ENCODE measurements at places on chromosomes 7 and 10.

GRCh38 chr7:83613232-83613631 lies 35.7 kb downstream of the SEMA3E start:
- no peak for DNase-seq

GRCh38 chr7:47968847-47969774 lies 10.3 kb downstream of the HUS1 start:
- peak; percentile 27 for DNase-seq

DNA sequence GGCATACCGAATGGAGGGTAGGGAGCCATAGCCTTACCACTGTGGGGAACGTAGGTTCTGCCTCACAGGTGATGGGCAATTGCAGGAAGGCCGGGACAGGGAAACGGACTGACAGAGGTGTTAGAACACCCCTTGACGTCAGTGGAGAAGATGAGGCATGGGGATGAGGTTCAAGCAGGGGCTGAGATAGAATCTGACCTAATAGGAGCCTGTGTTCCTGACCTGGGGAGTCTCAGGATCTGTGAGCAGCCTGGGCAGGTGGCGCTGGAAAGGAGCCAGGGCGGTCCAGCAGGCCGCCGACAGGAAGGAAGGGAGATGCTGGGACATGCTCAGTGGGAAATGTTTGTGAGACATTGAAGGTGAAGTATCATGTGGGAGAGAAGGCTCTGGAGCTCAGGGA lies 109.4 kb downstream of the WDFY4 start:
- DNase-seq: no peak

DNA sequence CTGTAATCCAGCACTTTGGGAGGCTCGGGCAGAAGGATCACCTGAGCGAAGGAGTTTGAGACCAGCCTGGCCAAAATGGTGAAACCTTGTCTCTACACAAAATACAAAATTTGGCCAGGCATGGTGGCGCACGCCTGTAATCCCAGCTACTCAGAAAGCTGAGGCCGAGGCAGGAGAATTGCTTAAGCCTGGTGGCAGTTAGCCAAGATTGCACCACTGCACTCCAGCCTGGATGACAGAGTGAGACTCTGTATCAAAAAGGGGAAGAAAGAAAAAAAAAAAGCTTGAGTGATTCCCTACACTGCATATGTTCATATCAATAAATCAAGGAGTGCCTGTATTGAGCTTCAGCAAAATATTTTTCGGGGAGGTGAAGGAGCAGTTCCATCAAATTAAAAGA lies 45.8 kb upstream of the SRRM3 start:
- DNase-seq: peak; percentile 96

DNA sequence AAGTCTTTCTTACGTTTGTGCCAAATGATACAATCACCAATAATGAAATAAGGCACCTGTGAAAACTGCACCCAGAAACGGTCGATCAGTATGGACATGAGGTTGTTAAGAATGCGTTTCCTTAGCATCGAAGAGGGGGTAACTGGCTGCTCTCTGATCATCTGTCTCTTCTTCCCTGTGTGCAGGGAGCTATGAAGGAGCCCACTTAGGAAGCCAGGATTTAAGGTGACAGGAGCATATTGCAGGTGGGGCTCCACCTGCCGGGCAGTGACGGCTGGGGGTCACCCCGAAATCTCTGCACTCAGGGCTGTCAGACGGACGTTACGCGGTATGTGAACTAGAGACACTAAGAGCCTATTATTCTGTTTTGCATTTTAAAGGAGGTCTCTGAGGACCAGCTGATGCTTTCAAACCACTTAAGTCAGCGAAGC lies 64.5 kb downstream of the CARD11 start:
- no peak for DNase-seq

DNA sequence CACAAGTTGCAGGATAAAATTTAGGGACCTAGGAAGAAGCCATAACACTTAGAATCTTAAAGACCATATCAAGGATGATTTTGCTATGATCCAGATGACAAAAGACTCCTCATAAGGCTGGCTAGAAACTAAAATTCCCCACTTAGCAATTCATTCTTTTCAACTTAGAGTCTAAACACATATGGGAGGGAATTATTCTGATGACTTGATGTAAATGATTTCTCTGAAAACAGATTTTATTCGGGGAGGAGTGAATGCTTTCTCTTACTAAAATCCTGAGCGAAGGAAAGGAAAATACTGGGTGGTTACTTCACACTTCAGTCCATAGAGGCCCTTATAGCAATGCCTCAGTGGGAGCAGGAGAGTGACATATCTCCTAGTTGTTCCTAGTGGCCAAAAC lies 138.7 kb upstream of the SORCS1 start:
- DNase-seq: no peak

DNA sequence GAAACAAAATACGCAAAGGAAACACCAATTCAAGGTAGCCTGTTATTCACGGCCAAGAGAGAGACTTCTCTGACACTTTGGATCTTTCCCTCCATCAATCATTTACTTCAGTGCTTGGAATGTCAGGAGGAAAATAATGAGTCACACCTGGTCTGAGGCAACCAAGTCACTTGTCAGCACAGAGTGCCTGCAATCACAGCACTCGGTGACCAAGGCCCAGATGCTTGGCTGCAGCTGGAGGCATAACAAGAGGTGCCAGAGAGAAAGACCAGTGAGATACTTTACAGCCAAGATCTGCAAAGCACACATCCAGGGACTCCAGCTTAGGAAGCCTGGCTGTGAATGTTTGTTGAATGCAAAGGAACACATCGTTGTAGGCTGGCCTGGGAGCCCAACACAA lies 33.9 kb downstream of the ASB13 start:
- no peak for DNase-seq

DNA sequence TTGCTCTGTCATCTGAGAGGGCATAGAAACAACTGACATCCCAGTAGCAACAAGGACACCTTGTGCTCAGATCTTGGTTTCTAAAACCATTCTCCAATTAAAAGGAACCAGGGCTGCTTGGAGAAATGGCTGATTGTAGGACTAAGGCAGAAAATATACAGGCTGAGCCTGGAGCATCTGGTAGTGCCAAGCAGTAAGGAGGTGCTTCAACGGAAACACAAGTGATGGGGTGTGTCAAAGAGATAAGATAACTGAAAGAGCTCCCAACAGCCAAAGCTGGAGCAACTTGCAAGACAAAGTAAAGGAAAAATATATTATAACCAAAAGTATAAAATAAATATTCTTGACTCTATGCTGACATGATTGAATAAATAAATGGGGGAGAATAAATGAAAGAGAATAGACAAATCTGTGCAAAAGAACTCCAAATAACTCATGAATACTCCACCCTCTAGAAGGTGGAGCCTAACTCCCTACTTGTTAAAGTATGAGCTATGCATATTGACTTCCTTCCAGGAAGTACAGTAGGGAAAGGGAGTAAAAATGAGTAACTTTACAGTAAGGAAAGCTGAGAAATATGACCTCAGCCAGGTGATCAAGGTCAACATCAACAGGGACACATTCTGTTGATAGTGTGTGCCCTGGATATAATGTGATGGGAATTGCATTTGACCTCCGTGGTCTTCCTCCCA lies 162.4 kb downstream of the NOC3L start:
- DNase-seq: no peak

GRCh38 chr7:38858259-38858884 lies 50.6 kb downstream of the VPS41 start:
- DNase-seq: no peak

- no peak for DNase-seq
Observed at GRCh38 chr7:1083729-1084657, 3.9 kb upstream of the GPER1 start.

DNA sequence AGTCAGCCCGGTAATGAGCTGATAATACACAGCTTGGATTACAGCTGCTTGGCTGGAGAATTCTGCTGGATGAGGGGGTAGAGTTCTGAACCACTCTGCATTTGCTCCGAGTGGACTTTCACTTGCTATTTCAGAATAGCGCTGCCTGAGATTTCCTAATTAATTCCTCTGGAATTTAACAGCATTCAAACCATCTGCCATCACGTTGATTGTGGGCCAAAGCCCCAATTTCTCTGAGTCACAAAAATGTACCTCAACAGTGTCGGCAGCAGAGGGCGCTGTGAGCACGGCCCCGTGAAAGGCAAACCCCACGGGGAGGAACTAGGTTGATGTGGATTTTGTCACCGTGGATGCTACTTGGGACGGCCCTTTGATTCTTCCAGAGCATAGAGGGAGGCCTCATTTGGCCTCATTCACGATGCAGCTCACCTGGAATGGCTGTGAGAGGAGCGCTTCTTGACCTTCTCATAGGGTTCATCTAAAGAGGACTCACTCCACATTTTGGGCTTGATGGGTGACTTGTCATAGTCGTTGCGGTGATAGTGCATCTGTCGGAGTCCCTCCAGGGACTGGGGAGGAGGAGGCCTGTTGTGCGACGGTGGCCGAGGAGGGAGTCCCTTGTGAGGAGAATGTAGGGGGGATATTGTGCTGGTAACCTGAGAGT lies 73.3 kb downstream of the PRPF18 start:
- DNase-seq: peak; percentile 57

DNA sequence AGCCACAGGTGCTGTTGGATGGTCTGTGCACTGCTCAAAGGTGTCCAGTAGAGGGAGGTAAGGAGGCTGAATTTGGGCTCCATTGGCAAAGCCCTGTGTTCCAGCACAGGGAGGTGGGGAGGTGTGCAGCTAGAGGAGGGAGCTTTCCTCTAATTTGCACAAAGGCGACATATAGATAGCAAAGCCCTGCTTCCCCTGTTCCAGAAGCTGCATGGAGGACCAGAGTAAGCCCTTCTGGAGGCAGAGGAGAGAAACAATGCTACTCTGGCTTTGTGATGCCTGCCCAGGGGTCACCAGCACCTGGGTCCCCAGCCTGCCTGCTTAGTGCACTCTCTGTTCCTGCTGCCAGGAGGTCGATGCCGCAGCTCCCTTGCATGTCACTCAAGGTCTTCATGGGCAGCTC lies 3.4 kb upstream of the ARHGAP22 start:
- DNase-seq: peak; percentile 18

DNA sequence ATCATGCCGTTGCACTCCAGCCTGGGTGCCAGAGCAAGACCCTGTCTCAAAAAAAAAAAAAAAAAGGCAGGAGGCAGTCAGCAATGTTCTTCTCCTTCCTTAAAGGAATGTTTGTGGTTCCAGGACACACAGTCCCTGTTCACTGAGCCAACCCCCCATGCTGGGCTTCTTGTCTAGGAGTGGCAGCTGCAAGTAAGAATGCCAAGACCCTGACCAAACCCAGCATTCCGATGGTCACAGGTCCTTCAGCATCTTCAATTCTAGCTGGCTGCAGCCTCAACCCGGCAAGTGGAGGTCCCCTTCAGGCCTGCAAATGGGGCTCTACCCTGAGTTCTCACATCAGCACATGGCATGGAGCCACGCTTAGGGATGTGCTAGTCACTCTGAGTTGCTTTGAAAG lies 38.2 kb upstream of the CUX1 start:
- DNase-seq: no peak

Data from MV-4-11 (cell line).